ENCODE measurements at places on chromosomes 7 and 10. TPM values are rescaled to one million over a fixed set of nuclear protein-coding genes. Genes with fewer than 3 reads are reported as not detected.

DNA sequence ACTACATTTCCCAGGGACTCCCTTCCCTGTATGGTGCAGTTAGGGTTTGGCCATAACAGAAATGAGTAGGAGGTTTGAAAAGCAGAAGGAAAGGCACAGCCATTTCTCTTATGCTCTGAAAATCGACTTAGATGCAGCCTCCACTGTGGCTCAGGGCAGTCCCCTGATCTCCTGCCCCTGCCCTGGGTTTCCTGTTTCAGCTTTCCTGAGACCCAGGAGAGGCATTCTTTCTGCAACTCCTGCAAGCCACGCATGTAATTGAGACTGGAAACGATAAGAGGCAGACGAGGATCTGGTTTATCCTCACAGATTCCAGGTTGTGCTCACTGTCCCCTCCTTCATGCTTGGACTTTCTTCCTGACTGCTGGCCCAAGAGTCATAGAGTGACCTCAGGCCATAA, 461.2 kb upstream of the VSTM2A start:
- no peak for DNase-seq

LIPF gene
- total RNA-seq: 19.6 TPM

GRCh38 chr7:32250471-32251260, 180.5 kb upstream of the PDE1C start:
- no peak for DNase-seq

- DNase-seq: no peak
Measured at GRCh38 chr10:120493411-120494312, 36.6 kb downstream of the PLPP4 start.

PROSER2 gene
- total RNA-seq: 6.7 TPM
